ENCODE measurements at places on chromosomes 6 and 20.

DNA sequence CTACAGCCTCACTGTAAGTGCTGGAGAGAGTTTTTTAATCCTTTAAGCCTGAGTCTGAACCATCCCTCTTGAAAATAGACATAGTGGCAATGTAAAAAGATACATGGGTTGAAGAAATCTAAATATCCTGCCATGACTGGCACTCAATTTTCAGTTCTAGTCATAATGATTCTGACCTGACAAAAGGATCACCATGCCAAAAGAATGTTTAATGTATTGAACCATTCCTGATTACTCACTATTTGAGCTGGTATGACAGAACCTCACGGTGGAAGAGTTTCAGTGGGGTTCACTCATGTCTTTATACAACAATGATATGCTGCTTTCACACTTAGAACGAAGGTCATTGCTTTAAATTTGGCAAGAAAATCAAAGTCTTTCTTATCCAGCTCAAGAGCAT lies 93.4 kb downstream of the HIVEP2 start:
- no peak for DNase-seq

DNA sequence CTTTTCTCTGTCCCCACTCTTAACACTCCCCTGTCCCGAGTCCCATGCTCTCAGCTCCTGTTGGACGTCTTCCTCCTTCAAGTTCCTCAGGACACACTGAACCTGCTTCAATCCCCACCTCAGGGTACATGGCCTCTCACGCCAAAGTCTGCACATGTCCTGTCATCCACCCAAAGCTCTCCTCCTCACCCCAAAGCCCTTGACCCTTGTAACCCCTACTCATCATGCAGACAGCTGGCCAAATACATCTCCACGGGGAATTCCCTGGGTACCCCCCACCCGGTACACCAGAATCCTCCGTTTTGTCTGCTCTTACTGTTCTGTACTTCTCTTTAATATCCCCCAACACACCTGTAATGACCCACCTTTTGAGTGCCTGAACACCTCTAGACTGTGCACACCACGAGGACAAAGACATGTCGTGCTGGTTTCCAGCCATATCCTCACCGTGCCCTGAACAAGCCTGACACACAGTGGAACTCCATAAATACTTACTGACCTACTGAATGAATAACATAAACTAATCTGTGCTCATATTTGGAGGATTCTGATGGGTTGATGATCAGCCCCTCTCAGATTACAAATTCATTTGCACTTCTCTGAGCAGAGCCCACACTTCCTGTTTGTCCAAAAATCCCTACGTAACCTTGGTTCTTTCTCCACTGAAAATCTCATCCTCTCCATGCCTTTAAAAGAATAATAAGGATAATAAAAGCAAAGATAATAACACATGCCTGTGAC lies 66.8 kb upstream of the EYA2 start:
- DNase-seq: no peak

GRCh38 chr6:119227377-119227776 lies 122.2 kb downstream of the MAN1A1 start:
- DNase-seq: no peak

GRCh38 chr6:42565823-42566613 lies 2.2 kb downstream of the UBR2 start:
- no peak for DNase-seq

- DNase-seq: no peak
These were observed 8.5 kb downstream of the SPTLC3 start for GRCh38 chr20:13017235-13017634.

GRCh38 chr20:47663354-47664067 lies 121.8 kb downstream of the SULF2 start:
- peak; percentile 90 for DNase-seq

DNA sequence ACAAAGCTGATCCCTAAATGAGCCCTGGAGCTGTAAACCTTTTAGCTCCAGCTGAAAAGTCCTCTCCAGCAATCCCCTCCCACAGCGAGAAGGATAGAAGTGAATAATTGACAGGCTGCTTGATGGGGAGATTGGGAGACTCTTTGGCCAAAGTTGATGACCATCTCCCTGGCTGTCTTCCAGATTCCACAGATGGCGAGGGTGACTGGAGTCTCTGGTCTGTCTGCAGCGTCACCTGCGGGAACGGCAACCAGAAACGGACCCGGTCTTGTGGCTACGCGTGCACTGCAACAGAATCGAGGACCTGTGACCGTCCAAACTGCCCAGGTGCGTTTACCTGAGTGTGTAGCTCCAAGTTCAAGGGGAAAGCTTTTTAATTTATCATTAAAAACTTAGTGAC lies 67.3 kb downstream of the ISM1 start:
- DNase-seq: no peak

- no peak for DNase-seq
These were observed 41.5 kb upstream of the TGM3 start for GRCh38 chr20:2254333-2254732.

DNA sequence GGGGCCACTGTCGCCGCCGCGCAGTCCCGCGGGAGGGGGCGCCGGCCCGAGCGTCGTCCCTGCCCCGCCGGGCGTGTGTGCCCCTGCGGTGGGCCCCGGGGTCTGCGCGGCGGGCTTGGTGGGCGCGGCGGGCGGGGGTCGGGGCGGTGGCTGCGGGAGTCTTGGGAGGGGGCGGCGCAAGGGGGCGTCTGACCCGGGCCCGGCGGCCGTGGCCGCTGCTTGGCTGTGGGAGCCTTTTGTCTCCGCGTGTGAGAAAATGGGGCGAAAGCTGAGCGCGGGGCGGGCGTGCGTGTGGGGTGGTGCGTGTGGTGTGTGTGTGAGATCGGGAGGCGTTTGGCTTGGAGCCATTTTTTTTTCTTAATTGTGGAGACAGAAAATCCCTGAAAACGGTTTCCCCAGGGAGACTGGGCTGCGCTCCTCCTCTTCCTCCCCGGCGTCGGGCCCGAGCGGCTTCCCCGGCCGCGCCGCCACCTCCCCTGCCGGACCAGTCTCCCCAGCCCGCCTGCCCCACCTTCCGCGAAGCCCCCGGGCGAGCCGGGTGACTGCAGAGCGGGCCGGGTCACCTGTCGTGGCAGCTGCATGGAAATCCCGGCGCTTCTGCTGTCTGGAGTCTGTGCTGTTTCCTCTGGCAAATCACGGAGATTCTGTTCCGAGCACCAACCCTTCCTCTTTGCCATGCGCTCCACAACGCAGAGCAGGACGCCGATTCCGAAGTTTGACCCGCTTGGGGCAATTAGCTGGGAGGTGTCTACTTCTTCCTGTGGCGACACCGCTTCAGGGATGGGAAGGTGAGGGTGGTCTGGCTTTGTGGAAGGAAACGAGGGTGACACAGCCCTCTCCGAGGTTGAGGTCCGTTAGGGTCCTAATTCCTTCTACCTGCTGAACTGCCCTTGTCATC lies 64.4 kb downstream of the GTF2H5 start:
- DNase-seq: peak; percentile 70
